ENCODE measurements at places on chromosomes 2 and 18.
A peak's percentile ranks its signal among the peaks of the same experiment; 100 is the strongest.

GRCh38 chr2:45494275-45494977 lies 116.6 kb downstream of the SRBD1 start:
- DNase-seq = peak; percentile 74

- no peak for DNase-seq
Measured at GRCh38 chr2:50402654-50402960, 629.3 kb downstream of the NRXN1 start.

DNA sequence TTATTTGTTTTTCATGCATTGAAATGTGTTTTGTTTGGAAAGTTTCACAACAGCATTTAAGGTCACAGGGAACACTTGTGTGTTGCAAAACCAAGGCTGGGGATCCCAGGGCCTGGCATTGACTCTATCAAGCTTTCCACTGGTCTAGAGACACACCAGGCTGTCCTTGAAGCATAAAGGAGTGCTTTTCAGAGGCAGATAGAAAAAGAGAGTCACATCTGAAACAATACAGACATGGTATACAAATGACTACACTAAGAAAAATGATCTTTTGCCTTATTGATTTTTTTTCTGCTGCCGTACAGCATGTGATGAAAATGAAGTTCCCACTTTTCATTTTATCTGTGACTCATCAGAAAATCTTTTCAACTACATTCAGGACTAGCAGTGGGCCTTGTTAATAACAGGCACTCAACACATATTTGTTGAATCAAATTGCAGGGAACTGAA lies 61.9 kb upstream of the ZCCHC2 start:
- DNase-seq = no peak

DNA sequence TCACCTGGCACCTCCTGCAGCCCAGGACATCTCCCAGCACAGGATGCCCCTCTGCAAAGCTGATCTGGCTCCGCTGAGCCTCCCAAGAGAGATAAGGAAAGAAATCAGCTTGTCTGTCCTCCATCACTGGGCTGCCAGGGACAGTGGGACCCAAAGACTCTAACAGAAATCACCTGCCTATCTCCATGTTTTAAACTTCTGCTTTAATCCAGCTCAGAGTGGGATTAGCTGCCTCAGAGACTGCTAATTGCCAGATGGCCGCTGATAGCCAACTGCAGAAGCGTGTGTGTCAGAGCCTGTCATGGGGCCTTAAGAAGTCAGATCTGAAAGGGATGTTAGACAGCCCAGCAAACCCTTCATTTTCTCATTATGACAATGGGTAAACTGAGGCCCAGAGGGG lies 389.4 kb upstream of the KLHL29 start:
- DNase-seq = no peak

- no peak for DNase-seq
Measured at GRCh38 chr18:72056171-72056570, 488.0 kb downstream of the CBLN2 start.

DNA sequence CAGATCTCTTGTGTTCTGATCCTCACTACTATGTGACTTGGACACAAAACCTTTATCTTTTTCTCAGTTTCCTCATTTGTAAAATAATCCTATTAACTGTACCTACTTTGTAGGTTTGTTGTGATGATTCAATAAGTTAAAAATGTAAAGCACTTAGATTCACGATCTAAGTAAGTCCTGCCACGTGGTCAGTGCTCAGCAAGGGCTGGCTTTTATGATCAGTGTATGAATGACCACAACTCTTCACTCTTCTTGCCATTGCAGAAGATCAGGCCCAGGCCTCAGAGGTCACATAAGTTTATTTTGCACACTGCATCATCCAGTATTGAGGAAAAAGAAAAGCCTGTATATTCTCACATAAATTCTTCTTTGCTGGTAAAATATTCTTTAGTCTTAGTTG lies 1192.5 kb upstream of the ACVR2A start:
- no peak for DNase-seq

GRCh38 chr2:229137639-229138038 lies 133.4 kb downstream of the PID1 start:
- DNase-seq = no peak

GRCh38 chr2:43455731-43456642 lies 139.9 kb downstream of the THADA start:
- DNase-seq = peak; percentile 90

DNA sequence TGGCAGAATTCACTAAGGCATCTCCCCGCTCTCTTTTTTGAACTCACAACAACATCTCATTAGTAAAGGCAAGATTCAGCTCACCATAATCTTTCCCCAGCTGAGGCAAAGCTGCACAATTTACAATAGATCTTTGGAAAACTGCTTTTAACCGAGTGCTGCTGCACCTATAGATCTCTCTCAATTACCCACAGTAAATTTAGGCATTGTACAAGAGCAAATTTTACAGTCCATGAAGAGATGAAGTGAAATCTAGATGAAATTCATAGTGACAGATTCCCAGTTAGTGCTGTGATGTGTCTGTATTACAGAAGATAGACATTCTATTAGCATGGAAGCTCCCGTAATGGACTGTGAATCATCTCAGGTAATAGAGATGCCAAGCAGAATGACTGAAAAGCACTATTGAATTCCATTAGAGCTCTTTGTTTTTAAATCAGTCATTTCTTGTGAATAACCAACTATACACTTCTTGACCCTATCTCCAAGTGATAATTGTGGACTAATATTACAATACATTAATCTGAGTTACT lies 36.4 kb upstream of the INSIG2 start:
- DNase-seq = no peak

DNA sequence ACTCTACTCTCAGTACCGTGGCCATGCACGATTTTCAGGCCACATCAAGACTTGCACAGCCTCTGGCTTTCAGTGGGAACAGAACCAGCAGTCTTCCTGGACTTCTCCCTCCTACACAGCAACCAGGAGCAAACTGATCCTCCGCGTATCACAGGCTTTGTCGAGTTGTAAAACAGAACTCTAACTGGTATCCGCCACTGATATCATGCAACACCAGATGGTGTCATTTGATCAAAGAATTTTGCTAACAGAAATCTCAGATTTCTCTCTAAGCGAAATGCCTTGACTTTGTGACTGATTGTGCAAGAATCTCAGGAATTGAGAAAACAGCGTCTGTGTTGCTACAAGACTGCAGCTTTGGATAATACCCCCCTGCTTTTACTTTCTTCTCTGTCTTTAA lies 85.7 kb downstream of the COPS8 start:
- DNase-seq = peak; percentile 92

DNA sequence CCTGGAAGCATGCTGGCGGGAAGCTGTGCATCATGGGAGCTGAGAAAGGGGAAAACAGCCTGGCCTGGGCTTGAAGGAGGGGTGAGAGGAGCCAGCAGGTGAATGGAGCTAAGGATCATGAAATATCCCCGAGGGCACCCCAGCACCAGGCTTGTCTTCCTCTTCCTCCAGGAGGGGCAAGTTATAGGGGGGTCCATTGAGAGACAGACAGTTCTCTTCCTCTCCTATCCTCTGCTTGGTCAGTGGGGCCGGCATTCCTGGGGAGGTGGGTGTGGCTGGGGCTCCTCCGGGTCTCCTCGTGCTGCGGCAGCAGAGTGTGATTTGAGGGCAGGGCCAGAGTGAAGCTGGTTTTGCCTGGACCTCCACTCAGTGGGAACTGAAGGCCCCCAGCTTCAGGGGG lies 78.9 kb downstream of the LIPG start:
- DNase-seq = no peak

DNA sequence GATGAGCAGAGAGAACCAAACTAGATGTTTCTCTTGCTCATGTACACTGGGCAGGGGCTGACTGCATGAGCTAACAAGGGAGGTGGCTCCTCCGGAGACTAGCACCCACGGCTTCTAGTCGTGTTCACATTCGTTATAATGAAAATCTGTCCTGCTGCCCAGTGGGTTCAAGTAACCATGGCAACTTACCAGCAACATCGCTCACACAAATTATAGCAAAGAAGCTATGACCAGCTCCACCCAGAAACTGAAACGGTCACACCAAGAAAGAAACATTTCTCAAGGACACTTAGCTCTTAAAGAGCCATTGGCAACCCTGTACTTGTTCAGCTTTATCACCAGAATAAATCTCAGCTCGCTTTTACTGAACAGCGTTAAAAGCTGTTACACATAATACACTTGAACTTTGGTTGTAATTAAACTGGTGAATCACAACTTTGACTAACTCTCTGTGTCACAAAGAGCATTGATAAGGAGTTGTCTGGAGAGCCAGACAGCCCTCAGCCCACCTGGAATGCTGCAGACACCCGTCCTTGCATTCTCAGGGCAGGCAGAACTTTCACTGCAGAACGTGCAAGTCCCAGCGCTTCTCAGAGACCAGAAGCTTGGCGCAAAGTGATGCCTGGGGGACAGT lies 141.2 kb downstream of the PID1 start:
- no peak for DNase-seq

DNA sequence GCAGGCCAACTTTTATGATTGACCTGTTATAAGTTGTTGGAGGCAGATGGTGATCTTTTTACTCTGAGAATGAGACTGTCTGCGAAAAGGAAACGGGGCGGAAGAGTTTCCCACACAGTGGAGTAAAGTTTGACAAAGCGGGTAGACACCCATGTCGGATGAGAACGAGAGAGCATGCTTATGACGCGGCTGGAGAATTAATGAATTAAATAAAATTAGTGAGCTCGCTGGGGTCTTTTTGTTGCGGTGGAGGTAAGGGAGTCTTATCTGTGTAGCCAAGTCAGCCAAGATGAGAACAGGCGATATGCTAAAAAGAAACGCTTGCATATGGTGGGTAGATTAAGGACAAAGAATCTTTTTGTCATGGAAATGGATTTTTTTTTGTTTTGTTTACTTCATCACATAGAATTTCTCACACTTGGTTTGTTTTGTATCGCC lies 1.8 kb downstream of the SALL3 start:
- DNase-seq = no peak

- no peak for DNase-seq
Measured at GRCh38 chr2:239141021-239141760, 259.6 kb downstream of the HDAC4 start.

DNA sequence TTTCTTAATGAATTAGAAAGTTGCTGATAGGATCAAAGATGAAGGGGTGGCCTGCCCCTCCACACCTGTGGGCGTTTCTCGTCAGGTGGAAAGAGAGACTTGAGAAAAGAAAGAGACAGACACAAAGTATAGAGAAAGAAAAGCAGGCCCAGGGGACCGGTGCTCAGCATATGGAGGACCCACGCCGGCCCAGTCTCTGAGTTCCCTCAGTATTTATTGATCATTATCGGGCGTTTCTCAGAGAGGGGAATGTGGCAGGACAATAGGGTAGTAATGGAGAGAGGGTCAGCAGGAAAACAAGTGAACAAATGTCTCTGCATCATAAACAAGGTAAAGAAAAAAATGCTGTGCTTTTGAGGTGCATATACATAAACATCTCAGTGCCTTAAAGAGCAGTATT lies 144.3 kb downstream of the CCDC102B start:
- no peak for DNase-seq

DNA sequence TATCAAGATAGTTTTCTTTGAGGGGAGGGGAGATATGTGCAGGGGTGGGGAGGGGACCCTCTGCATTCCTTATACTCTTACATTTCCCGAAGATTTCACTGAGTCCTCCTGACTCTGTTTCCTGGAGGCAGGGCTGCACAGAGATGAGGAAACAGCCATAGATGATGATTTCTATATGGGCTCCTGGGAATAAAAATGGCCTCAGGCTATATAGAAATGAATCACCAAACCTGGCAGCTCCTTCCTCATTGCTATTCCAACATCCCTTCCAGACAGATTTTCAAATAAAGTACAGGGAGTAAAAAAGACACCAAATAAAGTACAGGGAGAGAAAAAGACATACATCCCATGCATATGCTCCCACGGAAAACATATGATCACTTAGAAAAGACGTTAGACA lies 474.8 kb upstream of the RAB6C start:
- DNase-seq = no peak

DNA sequence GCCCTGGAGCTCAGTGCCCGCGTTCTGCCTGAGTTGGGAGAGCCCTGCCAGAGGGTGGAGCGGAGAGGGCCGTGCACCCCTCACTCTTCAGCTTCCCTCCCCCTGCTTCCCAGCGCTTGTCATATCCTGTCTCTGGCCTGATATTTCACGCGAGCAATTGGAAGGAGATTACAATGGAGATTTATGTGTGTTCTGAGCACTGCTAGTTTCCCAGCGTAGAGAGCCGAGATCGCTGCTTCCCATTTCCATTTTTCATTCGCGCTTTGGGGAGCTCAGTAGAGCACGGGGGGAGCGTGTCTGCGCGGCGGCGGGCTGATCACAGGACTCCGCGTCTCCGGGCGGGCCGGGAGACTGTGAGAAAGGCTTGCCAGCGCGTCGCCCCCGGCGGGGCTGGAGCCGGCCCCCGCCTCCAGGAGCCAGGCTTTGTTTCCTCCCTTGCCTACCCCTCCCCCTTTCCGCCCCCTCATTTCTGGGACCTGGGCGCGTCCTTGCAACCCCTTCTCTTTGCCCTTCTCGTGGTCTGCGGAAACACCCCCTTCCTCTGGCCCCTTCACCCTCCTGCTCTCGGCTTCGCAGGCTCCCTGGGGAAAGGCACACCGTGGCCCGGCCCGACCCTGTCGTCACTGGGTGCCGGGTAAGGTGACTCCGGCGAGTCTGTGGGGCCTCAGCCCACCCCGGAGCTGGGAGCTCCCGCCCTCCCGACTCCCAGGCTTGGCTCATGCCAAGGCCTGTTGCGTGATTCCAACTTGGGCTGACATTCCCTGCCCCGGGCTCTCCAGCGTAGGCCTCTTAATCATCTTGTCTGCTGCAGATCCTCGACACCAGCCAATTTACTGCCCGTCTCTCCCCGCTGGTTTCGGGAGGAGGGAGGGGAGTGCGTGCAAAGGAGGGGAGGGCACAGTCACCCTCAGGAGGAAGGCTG lies 5.8 kb downstream of the DLX2 start:
- DNase-seq = no peak

DNA sequence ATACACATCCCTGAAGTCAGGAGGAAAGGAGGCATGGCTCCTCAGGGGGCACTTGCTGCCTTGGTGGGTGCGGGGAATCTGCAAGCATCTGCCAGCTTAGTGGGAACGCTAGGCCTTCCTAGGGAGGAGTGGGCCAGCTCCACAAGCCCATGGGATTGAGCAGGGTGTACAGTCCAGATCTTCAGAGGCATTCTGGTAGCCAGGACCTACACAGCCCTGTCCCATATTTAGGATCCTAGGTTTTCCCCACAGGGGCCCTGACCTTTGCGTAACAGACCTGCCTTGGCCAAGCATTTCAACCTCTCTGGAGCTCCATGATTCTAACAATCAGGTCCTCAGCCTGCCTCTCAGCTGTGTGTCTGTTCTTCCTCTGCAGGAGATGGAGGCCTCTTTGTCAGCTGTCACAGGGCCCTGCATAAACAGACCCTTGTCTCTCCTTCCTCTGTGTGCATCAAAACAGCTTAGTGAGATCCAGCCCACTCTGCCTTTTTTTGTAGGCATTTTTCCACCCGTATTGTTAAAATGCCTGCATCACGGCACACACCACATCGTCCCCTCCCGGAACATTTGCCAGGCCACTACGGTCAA lies 140.2 kb upstream of the NDUFV2 start:
- no peak for DNase-seq

- DNase-seq = peak; percentile 19
Measured at GRCh38 chr2:116467243-116467642, 1347.2 kb upstream of the DDX18 start.
